ENCODE measurements at places on chromosomes 11 and 22.

DNA sequence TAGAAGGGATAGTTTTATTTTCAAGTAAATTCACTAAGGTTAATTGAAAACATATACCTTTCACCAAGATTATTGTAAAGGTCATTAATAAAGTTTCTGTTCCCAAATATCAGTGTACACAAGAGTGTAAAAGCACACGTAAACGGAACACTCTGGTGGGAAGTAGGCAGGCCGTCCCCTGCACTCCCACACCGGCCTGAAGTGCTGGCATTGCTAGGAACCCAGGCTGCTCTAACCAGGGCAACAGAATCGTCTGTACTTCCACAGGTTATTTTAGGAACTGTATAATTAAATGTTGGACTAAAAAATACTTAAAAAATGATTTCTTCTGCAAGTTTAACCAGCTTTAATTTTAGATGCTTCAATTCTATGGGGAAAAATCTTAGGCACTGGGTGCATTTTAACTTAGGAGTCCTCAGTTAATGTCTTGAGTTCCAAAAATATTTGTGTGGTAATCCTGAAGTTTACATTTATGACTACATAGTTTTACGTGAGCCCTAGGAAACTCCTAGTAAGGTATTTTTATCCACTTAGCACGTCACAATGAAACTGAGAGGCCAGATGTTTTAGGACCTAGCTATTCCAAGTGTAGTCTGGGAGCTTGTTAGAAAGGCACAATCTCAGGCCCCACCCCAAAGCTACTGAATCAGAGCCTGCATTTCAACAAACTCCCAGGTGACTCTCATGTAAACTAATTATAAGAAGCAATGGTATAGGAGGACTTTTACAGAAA is 31.2 kb downstream of the KMT5B start:
- peak; percentile 52 for DNase-seq

DNA sequence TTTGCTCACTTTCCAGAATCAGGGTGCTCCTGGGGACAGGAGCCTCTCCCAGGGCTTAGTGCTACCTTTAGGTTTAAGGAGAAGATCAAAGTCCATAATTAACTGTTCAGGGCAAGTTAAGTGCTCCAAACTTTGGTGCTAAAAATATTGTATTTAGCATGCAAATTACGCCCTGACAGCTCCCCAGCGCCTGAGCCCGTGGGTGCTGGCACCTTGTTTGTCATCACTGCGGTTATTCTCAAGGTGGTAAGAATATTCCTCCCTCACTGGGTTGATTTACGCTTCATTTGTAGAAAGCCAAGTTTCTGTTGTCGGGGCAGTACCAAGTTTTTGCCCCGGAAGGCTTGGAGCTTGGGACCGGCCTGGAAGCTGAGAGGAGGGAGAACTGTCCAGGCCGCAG is 21.3 kb downstream of the ANKK1 start:
- DNase-seq: no peak

GRCh38 chr22:27066856-27067255 is 409.5 kb downstream of the MIAT start:
- DNase-seq: no peak

DNA sequence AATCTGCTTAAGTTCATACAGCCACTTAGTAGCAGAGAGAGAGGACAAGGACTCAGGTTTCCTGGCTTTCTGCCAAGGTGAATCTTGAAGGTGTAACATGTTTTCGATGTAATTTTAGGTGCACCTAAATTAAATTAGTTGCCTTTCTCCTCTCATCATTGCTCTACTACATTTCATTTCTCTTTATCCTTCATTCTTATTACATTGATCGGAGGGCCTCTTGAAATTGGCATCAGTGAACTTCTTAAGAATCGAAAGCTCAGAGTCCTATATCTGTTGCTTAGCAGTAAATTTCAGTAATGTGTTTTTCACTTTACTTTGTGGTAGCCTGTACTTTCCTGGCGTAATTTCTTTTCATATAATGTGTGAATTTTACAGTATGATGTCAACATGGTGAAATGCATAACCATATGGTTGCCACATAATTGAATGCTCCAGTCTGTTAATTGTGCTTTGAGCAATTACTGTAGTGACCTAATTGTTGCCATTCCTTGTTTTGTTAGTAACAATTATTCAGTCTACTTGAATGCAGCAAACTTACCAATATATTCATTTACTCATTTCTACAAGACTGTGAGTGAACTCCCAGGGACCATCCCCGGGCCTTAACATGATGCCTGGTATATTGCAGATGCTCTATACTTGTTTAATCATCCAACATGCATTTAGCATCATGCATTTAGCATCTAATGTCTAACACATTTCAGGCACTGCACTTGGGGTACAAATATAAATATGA is 138.1 kb downstream of the MAML2 start:
- DNase-seq: no peak

- no peak for DNase-seq
Observed at GRCh38 chr11:65184146-65184545, 2.4 kb downstream of the CAPN1 start.

DNA sequence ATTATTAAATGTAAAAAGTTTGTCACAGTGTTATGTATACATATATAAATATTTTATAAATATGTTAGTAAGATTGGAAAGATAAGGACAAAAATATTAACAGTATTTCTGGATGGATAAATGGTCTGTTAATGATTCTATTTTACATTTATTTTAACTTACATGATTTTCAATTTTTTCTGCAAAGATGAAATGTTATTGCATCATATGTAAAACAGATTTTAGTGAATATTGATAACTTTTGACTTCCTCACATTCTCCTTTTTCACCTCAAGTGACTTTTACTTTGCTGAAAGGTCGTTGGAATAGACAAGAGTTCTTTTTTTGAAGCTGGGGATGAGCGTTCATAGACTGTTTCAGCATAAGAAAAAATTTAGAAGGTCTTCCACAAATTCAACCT is 1554.7 kb upstream of the TENM4 start:
- no peak for DNase-seq

DNA sequence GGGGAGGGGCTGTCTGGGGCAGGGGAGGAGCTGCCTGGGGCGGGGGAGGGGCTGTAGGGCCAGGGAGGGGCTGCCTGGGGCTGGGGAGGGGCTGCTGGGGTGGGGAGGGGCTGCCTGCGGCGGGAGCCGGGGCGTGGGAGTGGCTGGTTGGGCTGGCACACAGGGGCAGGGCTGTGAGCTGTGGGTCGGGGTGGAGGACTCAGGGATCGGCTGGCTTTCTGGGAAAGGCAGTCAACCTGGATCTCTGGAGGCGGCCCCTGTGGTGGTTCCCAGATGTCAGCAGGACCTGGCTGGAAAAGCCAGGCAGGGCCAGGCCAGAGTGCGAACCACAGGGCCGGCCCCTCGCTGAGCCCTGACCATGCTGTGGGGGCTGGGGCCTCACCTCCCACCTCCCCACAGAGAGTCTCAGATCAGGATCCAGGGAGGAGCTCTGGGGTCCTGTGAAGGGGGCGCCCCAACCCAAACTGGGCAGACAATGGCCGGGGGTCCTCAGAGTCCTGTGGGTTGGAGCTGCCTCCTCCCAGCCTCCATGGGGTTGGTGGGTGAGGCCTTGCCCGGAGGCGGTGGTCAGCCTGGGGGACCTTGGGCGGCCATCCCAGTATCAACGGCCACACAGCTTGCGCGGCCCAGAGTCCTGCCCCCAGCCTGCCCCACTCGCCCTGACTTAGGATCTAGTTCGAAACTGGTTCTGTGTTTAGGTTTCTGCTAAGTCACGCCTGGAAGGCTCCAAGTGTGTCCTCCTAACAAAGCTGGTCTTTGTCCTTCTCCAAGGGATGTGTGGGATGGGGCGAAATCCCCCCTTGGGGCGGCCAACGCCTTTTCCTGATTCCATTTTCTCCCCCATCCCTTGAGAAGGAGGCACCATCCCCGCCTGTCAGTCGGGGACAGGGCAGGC is 1.9 kb downstream of the MUC5B start:
- no peak for DNase-seq

- no peak for DNase-seq
Observed at GRCh38 chr22:23053912-23054530, 16.3 kb upstream of the GNAZ start.

DNA sequence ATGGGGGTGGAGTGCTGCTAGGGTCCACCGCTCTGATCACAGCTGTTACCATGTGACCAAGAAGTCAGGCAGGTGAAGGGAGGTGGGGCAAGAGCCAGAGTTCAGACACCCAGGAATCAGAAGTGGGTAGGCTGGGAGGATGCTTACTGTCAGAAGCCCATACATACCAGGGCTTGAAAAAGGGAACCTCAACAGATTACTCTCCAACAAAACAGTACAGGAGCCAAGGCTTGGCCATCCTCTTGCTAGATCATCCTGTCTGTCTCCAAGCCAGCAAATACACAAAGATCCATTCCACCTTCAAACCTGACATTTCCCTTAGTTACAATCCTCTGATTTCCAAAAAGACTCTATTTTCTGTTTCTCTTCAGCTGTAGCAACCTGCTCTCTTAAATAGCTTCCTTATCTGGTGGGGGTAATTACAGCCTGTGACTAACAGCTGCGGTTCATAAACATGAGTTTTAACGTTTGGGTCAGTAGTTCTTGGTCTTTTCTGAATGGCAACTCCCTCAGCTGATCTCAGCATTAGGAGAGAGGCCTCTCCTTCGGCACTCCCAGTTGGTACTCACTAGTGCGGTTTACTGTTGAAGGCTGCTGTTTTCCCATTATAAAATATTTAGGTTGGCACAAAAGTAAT is 31.1 kb upstream of the WT1 start:
- DNase-seq: no peak

- DNase-seq: peak; percentile 66
Observed at GRCh38 chr11:68314203-68315170, 2.1 kb downstream of the LRP5 start.

- DNase-seq: peak; percentile 29
Observed at GRCh38 chr11:3380706-3381545, 2.0 kb upstream of the ZNF195 start.

DNA sequence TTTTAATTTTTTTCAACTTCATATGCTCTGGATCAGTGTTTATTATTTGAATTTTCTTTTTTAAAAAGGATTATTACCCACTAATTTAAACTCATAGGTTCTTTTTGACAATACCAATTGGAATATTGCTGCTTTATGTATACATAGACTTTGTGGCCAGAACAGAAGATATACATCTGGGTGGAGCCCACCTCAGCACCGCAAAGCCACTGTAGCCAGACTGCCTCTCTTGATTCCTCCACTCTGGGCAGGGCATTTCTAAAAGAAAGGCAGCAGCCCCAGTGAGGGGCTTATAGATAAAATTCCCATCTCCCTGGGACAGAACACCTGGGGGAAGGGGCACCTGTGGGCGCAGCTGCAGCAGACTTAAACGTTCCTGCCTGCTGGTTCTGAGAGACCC is 10.6 kb upstream of the C11orf58 start:
- DNase-seq: no peak

DNA sequence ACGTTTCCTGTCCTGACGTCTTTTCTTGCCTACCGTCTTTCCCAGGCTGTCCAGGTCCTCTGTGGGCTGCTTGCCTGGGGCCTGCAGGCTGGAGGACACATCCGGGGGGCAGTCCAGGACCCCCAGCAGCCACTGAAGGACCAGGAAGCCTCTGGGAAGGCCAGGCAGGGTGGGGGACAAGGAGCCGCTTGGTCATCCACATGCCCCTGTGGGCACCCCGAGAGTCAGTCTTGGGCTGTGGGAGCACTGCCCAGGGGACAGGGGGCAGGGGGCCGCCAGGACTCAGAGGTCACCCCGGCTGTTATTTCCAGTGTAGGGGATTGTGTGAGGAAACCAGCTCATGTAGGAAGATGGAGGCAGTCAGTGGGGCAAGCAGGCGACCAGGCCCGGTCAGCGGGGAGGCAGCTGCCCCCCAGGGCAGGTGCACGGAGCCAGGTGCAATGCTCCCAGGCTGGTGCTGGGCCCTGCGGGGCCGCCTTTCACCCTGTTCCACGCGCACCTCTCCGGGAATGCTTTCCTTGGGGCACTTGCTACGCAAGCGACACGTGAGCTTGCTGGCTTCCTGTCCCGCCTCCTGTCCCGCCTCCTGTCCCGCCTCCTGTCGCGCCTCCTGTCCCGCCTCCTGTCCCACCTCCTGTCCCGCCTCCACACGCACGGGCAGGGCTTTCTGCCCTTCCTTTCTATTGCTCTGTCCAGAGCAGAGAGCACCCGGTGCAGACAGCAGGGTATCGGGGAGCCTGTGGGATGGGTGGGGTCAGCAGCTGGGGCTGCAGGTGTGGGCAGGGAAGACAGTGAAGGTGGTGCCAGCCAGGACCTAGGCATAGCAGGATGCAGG is 39.5 kb downstream of the MUC5B start:
- peak; percentile 93 for DNase-seq

- no peak for DNase-seq
Observed at GRCh38 chr11:75731095-75731494, 13.5 kb downstream of the MOGAT2 start.

- DNase-seq: no peak
Observed at GRCh38 chr11:33434294-33434693, 177.1 kb downstream of the HIPK3 start.

DNA sequence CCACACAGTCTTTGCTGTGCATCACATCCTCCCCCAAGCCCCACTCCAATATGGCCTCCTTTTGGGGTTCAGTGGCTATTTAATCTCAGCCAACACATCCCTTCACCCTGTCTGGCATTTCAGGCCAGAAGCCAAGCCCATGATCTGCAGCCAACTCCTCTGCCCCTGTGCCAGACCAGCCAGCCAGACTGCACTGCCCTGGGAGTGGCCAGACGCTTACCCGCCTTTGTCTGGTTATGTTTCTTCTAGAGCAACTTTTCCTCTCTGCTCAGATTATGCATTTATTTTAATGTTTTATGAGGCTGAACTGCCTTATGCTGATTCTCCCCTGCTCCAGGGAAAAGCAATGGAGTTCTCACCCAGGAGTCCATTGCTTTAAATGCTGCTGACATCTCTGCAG is 206.7 kb upstream of the TBCEL start:
- DNase-seq: no peak

DNA sequence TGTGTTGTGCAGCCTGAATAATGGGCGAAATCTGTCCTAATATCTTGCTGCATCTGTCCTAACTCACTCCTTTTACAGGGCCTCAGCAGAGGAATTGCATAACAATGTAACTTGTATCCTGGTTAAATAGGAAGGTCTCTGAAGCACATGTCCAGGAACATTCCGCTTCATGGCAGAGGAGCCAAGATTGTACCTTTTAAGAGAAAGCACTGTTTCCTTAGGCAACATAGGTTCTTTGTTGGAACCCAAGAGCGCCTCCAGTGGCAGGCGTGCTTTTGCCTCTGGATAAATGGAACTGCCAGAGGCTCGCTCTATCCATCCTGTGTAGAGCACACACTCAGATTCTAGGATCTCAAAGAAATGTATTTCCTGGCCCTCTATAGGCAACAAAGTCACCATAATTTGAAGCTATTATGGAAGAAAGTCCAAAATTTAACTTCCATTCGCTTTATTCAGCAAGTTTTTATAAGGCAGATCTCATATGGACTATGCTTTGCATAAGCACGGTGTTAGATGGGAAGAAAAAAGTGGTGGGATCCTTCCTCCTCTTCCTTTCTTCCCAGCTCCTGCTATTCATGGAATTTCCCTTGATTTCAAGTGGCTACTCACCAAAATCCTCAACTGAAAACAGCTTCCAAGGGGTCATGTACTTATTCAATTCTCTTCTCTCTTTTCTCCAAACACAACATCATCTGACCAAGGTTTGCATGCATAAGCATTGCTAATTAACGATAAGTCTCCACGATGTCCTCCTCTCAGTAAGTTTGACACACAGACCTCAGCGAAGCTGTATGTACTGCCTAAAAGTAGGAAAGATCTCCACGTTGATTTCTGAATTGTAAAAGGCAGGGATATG is at the start of gene BLID:
BLID (minus strand) TSS at position 692 of the 856 bp plus-strand sequence; CDS start at position 399, 293 bp downstream.
- peak; percentile 67 for DNase-seq
